Fibroblast of lung (primary cell): ENCODE measurements at places on chromosomes 6 and 20. TPM values are rescaled to one million over a fixed set of nuclear protein-coding genes. Genes with fewer than 3 reads are reported as not detected.

HDGFL1 gene
- not detected in 2 replicates for total RNA-seq

- DNase-seq, result peak; percentile 98
These were observed 609.8 kb downstream of the RFPL4B start for GRCh38 chr6:112956696-112957535.

DNA sequence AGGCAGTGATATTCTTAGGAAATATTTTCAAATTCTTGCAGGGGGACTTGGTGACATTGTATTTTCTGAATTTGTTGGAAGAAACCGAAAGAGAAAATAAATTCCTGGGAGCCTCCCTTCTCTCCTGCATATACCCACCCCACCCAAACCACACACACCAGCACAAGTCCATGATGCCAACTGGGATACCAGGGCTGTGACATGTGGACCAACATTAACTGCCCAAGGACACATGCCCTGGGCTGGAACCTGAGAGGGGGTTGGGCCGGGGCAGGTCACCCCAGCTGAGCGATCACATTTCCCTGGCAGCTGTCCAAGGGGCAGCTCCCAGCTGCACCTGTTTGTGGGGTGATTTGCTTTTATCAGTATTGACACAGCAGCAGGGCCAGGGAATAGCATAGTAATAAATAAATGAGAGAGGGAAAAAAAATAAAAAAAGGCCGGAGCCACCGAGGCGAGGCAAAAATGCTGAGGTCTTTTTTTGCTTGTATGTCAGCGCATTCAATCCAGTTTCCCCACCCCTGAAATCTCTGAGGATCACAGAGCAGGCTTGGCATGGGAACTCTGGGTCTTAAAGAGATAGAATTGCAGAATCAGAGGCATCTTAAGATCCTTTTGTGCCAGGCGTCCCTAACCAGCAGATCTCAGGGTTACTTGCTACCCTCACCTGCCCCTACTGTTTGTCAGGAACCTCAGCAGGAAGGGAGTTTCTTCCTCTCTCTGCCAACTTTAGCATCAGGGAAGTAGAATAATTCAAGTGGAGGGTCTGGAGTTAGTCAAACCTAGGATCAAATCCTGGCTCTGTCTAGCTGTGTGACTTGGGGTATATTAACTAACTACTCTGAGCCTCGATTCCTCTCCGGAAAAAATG lies 66.5 kb upstream of the PIM1 start:
- peak; percentile 46 for DNase-seq

GRCh38 chr6:158869826-158870648 lies 50.9 kb upstream of the EZR start:
- DNase-seq, result peak; percentile 81

GRCh38 chr6:156555116-156555515 lies 222.1 kb upstream of the ARID1B start:
- DNase-seq, result no peak

GRCh38 chr6:47686411-47686810 lies 12.0 kb upstream of the ADGRF4 start:
- DNase-seq, result no peak

HLA-DMB gene
- total RNA-seq, result 0.51 and 0.83 TPM in 2 replicates

- no peak for DNase-seq
These were observed 120.0 kb upstream of the GGTLC1 start for GRCh38 chr20:24108581-24108980.

LPA gene
- total RNA-seq, result not detected in 2 replicates

- no peak for DNase-seq
These were observed 147.5 kb downstream of the BMP2 start for GRCh38 chr20:6914986-6915385.
